ENCODE measurements at places on chromosomes 3 and 15.

DNA sequence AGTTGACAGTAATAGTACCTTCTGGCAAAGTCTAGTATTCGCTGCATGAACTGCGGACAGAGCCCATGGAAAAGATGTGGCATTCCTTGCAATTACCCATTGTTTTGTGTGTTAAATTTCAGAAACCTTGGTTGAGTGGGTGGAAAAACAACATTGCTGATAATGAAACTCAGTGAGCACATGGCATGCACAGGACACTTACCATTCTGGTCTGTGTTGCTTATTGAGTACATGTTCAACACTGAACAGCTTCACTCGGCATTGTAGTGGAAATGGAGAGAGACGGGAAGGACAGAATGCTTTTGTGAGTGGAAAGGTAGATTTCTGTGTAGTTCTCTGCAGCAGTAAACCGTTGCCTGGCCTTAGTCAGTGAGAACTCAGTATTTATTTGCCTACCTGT, 165.3 kb downstream of the FNDC3B start:
- DNase-seq: no peak

GRCh38 chr15:74419432-74419831, 14.3 kb downstream of the SEMA7A start:
- DNase-seq: no peak

DNA sequence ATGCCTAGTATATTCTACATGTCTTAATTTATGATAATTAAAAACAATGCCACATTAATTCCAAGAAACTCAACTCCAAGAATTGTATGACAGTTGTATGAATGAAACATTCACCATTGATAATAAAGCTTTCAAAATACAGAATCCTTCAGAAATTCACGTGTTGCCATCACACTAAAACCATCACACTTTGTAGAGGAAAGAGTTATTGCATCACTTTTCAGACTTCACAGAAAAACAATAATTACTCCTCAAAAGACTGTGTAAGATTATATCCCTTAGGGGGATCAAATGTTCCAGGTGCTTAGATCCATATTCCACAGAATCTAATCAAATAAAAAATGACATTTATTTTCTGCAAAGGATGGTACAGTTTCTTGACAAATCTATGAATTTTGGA, 85.0 kb downstream of the OSBPL10 start:
- no peak for DNase-seq

DNA sequence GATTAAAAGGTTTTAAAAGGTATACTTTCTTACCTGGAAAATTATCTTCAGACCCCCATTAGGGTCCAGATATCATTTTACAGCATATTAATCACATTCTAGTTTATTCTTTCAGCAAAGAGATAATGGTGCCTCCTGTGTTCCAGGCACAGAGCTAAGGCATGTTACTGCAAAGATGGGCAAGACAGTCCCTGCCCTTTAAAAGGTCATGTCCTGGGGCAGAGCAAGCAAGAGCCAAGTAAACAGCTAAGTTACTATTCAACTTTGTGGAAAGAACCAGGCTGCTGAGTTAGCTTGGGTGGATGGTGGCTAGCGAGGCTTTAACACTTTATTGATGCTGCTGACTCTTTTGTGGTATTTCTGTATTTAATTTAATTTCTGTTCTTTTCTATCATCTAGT, 75.0 kb downstream of the LRRC28 start:
- DNase-seq: no peak

GRCh38 chr15:71802770-71803169, 7.6 kb upstream of the NR2E3 start:
- no peak for DNase-seq

GRCh38 chr3:66565301-66565700, 64.5 kb upstream of the LRIG1 start:
- DNase-seq: no peak

- DNase-seq: peak; percentile 74
These were observed 216.4 kb downstream of the MEIS2 start for GRCh38 chr15:36883713-36884517.

DNA sequence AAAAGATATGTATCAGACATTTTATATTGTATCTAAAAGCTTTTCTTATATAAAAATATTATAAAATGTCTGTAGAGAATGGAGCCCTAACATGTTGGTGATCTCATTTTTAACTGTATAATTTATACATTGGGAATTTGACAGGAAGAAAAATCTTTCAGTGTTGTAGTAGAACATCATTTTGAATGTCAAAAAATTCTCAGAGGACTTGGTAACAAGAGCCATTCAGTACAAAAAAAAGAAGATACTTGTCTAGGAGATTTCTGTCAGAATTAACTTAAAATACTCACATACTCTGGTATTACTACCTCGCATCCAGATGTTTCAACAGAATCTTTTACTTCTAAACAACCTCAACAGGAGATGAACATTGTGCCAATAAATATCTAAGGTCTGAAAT, 1277.9 kb downstream of the ROBO2 start:
- DNase-seq: no peak

DNA sequence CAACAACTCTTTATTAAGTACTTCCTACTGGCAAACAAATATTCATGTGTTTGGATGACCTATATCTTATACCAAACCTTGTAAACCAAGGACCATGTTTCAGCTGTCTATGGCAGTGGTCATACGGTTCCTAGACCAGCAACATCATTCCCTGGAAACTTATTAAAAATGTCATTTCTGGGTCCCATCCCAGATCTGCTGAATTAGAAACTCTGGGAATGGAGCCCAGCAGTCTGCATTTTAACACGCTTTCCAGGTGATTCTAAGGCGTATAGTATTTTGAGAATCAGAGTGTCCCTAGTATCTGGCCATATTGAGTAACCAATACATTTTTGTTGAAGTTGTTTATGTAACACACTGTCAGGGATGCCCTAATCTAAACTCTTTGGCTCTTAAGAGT, 363.4 kb upstream of the LRRC3B start:
- no peak for DNase-seq

GRCh38 chr3:53173107-53173506, 12.1 kb downstream of the PRKCD start:
- DNase-seq: no peak

GRCh38 chr15:52162260-52162659, 28.9 kb downstream of the GNB5 start:
- no peak for DNase-seq

DNA sequence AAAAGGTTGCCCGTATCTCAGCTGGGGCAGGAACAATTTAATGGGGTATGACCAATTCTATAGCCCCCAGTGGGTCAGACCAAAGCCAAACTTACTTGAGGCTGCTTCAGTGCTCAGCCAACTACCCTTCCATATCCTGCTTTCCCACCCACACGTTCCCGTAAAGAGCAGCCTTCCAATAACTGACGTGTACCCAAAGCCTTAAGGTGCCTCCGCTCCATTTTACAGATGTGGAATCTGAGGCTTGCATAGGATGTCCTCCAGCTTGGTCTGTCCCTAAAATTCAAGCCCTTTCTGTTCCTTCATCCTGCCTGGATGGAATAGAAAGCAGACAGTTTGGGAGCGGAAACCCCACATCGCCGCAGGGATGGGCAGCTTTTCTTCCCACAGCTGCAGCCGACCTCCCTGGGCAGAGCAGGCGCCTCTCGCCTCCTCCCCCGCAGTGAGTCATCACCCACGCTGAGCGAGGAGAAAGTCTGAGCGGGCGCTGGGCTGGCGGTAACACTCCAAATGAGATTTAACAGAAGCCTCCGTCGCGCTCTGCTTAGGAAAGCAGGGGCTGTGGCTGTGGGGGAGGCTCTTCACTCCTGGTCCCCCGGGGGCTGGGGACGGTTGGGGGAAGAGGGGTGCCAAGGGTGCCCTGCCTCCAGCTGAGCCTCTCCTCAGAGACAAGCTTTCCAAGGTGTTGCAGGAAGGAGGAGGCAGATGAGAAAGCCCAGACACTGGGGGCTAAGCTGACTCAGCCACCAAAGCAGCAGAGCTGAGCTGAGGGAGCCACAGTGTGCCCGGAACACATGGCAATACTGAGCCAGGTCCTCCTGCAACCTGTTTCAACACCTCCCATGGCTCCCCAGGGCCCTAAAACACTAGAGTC, 57.8 kb upstream of the HRH1 start:
- DNase-seq: peak; percentile 89

GRCh38 chr3:147937891-147938290, 528.7 kb downstream of the ZIC1 start:
- no peak for DNase-seq

DNA sequence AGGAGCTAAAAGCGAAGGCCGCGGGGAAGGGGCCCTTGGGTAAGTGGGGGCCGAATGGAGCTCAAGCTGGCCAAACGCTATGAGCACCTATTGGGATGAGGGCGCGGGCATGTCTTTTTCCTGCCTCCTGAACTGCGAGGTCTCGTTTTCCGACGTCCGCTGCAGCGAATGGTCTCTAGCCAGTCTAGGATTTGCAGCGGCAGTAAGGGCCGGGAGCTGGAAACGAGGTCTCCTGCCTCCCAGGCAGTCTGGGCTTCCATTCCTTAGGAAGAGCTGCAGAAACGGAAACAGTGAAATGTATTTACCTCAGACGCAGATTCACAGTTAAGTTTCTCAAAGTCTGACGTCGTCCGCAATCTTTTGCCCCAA, 517 bp downstream of the TMA7 start:
- peak; percentile 28 for DNase-seq

GRCh38 chr15:74833376-74834107, 7.1 kb downstream of the CPLX3 start:
- no peak for DNase-seq

DNA sequence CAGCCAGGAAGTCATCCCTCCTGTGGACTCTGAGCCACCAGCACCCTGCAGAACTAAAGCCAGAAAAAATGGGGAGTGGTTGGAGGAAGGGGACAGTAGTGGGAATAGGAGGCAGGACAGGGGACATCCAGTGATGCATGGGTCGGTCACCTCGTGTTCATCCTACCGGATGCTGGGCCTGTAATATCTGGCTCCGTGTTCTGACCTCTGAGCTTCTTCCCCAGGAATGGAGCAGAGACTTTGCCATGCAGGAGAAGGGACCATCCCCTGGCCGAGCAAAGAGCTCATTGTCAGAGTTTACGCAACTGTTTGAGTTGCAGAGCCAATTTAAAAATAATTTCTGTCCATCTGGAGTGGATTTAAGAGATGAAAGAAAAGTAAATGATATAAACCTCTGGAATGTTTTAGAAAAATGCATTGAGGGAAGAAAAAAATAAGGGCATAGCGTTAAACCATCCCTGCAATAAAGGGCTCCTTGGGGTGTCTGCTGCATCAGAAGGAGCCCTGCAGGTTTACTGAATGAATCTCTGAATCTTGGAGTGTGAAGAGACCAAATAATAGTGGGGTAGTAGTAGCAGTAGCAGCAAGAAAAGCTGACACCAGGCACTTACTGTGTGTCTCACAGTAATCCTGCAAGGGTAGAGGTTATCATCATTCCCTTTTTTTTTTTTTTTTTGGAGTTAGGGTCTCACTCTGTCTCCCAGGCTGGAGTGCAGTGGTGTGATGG, 70.9 kb downstream of the AAGAB start:
- DNase-seq: peak; percentile 89

DNA sequence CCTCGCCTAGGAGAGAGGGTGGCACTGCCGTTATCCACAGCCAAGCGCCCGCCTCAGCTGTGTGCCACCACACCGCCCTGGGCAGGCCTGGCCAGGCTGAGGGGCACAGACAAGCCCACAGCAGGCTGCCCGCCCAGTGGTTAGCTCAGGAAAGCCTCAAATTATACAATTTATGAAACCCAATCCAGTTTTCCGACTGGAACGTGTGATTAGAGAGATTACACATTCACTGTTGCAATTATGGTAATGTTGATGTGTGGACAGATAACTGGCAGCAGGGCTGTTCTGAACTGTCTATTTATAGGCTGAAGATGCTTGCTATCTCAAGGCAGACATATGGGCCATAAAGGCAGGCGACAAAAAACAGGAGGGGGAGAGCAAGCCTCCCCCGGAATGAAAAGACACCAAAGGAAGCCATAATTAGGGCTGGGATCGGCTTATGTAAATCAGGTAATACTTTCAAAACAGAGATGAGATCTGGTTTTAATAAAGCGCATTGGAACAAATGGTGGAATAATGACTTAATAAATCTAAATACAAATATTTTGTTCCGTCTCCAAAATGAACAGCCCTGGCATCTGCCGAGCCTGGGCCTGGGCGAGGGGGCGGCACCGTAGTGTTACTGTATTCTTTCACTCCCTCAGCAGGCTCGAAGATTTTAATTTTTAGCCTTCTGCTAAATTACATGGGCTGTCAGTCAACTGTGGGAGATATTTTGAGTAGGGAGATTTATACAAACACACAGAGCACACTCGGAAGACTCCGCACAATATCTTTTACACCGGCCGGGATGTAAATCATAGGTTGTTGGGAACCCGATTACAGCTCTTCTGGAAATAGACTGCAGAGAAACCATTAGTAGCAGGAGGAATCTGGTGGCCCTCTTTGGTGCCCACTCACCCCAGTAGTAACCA, 103.1 kb upstream of the TLE3 start:
- DNase-seq: no peak

DNA sequence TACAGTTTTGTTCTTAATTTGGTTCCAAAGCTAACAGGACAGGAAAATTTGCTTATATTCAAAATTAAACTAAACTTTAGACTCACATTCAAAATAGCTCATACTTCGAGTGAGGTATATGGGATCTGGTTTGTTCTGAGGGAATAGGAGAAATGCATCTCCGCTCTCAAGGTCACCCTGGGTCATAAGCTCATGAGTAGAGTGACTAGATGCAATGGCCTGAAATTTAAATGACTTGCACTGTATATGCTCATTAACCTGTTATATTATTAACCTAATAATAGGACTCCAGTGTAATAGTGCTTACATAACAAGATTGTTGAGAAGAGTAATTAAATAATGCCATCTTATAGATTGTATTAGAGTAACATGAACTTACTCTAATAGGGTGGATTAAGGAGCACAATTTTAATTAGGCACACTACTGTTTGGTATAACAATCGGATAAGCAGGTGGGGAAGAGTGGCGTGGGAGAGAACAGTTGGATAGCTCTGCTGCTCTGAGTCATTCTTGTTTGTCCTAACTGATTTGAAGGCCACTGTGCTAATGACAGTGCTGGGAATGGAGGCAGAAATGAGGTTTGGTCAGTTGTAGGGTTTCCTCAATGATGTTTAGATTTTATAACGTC, 5.2 kb downstream of the NKTR start:
- no peak for DNase-seq

- peak; percentile 20 for DNase-seq
These were observed 193.3 kb upstream of the CTDSPL start for GRCh38 chr3:37668431-37668817.

GRCh38 chr3:138137861-138138260, 5.7 kb upstream of the A4GNT start:
- no peak for DNase-seq

- no peak for DNase-seq
These were observed 150.2 kb downstream of the SMAD6 start for GRCh38 chr15:66852064-66852905.

DNA sequence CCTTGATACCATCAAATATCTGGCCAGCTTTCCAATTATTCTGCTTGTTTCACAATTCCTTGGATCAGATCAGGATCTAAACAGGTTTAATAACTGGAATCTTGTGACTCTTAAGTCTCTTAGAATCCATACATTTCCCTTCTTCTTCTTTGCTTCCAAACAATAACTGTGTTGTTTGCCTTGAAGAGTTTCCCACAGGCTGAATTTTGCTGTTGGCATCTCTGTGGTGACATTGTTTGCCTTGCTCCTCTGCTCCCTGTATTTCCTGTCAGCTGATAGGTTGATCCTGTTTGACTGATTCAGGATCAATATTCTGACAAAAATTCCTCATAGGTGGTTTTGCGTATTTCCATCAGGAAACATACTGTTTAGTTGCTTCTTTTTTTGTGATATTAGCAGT, 248.4 kb upstream of the LMCD1 start:
- no peak for DNase-seq

GRCh38 chr3:194592798-194593752, 40.1 kb downstream of the TMEM44 start:
- DNase-seq: peak; percentile 99

Data from foreskin fibroblast (primary cell).